ENCODE measurements at places on chromosomes 7 and 10.

DNA sequence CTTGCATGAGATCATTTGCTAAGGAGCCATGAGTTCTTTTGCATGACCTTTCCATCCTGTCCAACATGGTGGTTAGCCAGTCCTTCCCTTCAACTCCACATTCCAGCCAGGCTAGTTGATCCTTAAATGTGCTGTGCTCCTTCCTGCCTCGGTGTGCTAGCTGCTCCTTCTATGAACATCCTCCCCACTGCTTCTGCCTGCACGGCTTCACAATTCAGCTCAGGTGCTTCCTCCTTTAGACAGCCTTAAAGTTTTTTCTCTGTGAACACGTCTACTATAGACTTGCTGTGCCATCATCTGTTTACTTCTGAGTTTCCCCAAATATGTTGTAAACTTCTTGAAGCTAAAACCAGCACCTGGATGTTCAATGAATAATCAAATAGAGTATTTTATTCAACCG lies 95.5 kb downstream of the OTUD1 start:
- DNase-seq, result no peak

GRCh38 chr7:40885503-40885902 lies 750.7 kb downstream of the SUGCT start:
- DNase-seq, result no peak

GRCh38 chr7:5083311-5083711 lies 37.7 kb downstream of the RBAK start:
- DNase-seq, result no peak

DNA sequence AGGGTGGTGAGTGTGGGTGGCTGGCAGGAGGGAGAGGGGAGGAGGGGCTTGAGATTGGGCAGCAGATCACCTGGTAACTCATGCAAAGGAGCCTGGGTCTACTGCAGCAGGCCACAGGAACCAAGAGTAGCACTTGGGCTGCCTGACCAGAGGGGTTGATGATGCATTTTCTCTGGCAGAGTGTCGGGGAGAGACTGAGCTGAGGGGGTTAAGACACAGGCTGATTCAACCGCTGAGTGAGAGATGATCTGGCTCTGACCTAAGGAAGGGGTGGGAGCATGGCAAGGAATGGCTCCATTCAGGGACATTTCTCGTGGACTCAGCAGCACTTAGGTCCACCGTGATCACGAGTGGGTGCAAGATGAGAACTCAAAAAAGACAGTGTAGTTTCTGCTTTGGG lies 115.5 kb upstream of the STK17A start:
- no peak for DNase-seq

- DNase-seq, result no peak
Observed at GRCh38 chr10:61821693-61822092, 79.8 kb upstream of the ARID5B start.

- no peak for DNase-seq
Observed at GRCh38 chr10:85531706-85532105, 834.9 kb downstream of the GRID1 start.

DNA sequence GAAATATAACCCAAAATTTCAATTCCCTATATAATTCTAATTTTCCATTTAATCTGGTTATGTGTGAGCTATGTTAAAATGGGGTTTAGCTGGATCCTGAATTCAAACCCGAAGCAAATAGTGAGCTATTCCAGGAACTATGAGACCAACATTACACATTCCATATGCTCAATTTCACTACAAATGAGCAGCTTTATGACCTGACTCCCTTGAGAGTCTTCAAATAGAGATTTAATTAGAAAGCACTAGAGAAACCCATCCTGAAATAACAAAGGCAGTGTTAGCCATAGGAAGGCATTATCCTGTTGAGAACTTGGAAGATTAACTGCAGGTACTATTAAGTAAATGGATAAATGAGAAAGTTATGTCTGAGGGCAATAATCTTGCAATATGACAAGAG lies 890.0 kb downstream of the GRM8 start:
- no peak for DNase-seq

- DNase-seq, result peak; percentile 32
Observed at GRCh38 chr10:15169555-15170401, 1.3 kb upstream of the NMT2 start.

DNA sequence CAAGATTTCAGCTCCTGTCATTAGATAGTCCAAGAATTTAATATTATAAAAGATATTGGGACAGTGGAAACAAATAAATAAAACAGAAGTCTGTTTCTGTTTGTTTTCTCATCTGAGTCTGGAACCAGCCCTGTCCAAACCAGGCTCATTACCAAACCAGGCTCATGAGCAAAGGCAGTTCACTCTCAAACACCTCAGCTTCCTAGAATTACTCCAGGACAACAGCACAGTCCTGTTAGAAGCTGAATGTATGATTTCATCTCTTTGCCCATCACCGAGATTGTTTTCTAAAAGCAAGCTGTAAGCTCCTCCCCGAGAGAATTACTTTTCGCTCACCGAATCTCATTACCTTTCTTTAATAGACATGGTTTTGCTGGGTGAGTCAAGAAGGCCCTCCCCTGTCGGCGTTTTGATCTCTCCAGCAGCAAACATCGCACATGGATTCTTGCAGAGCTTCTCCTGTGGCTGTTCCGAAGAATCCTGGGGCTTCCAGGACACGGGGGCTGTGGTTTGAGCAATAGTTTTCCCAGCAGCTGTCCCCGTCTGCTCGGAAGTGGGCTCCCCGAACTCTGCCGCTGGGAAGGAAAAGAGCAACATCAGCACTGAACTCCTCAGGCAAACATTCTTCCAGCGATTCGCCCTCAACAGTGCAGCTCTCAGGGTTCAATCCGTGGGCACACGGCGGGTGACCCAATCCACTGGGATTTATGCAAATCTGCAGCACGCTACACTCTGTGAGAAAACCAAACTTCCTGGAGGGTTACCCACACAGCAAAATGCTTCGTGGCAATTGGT lies 112.5 kb downstream of the SVIL start:
- DNase-seq, result no peak

DNA sequence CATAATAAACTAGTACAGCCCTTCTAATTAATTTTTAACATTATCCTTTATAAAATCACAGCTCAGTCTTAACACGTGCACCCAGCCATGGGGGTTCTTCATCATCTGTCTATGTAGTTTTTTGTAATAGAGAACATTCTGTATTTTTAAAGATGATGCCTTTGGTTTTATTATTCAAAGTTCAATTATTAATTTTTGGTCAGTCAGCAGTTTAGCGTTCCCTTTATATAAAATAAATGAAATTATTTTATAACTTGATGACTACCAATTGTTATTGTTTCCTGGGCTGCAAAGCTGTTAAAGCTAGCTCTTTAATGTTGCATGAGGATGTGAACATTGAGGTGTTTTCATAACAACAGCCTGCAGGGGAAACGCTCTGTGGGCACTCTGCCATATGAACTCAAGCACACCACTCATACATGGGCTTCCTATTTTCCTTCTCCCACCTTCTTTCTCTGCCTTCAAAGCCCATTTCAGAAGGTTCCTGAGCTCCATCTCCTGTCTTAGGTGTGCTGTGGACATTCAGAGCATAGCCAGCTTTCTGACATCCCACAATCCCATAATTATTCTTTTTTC lies 172.0 kb upstream of the YAE1 start:
- DNase-seq, result no peak

DNA sequence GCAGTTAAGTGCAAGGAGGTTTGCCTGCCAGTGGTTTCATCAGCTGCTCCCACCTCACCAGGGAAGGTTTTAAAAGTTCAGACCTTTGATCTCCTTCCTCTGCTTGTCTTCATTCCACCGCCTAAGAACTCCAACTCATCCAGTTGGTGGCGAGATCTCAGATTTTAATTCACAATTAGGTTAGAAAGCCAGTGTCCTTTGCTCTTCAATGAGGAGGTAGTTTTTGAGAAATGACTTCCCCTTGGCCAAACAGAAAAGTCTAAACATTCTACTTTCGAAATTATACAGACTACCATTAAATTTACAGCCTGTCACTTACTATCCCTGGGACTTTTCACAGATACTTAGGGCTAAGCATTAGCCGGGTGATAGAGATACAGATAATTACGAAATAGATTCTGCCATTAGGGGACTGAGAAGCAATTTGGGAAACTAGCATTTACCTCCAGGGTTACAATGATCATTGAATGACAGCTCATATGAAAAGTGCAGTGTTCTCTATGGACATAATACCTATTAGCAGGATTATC lies 513.4 kb upstream of the GHITM start:
- DNase-seq, result no peak

DNA sequence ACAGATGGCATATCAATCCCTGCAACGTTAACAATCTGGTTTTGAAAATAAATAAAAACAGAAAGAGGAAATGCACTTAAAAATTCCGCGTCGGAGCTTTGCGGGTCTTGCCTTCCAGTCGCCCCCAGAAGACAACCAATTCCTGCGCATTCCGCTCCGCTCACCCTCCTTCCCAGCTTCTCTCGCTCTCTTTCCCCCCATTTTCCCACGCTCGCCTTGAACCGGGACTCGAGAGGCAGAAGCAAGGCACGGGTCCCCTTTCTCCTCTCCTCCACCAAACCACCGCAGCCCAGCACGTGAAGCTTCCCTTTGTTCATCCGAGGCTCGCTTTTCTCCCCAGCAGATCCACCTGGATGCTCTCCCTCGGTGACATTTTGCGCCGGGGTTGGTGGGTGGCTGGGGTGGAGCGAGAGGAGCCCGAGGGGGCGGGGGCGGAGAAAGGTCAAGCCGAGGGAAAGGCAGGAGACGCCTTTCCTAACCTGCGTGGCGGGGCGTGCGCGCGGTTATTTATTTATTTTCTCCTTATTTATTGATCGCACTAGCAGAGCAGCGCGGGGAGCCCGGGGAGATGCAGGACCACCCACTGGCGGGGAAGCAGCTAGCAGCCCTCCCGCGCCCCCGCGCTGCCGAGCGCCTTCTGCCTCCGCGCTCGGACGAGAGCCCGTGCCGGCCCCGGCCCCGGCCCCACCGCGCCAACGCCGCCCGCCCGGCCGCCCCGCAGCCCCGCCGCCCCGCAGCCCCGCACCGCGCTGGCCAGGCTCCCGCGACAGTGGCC lies at the start of gene KCND2:
Gene KCND2, plus strand, starts transcription at position 475 of the 775 bp plus-strand sequence.
- no peak for DNase-seq

- DNase-seq, result peak; percentile 25
Observed at GRCh38 chr10:50431791-50432190, 180.5 kb upstream of the ASAH2 start.

- no peak for DNase-seq
Observed at GRCh38 chr7:1290026-1290678, 57.5 kb downstream of the UNCX start.

DNA sequence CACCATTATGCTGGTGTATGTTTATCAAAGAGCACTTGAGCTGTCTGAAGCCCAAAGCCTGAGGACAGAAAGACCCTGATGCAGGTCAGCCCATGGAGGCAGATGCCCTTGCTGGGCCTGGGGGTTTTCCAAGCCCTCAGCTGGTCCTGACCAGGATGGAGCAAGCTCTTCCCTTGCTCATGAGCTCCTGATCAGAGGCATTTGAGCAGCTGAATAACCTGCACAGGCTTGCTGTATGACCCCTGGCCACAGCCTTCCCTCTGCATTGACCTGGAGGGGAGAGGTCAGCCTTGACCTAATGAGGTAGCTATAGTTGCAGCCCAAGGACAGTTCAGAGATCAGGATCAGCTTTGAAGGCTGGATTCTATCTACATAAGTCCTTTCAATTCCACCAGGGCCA lies 13.0 kb downstream of the AQP1 start:
- no peak for DNase-seq

DNA sequence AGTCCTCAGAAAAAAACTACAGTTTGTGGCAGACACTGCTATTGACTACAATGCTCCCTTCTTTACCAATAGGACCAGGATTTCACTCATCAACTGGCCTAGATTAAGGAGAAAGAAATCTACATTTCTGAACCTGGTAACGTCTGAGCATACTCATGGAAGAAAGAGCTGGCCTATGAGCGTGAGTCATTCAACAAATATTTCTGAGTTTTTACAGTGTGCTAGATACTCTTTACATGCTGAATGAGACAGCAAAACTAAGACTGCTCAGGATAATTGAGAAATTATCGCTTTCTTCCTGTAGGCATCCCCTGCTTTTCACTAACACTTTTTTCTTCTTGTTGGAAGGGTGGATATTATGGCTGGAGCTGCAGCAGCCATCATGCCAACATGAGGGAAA lies 609.7 kb downstream of the TNS3 start:
- DNase-seq, result no peak

GRCh38 chr7:693280-693679 lies 33.2 kb upstream of the DNAAF5 start:
- no peak for DNase-seq

DNA sequence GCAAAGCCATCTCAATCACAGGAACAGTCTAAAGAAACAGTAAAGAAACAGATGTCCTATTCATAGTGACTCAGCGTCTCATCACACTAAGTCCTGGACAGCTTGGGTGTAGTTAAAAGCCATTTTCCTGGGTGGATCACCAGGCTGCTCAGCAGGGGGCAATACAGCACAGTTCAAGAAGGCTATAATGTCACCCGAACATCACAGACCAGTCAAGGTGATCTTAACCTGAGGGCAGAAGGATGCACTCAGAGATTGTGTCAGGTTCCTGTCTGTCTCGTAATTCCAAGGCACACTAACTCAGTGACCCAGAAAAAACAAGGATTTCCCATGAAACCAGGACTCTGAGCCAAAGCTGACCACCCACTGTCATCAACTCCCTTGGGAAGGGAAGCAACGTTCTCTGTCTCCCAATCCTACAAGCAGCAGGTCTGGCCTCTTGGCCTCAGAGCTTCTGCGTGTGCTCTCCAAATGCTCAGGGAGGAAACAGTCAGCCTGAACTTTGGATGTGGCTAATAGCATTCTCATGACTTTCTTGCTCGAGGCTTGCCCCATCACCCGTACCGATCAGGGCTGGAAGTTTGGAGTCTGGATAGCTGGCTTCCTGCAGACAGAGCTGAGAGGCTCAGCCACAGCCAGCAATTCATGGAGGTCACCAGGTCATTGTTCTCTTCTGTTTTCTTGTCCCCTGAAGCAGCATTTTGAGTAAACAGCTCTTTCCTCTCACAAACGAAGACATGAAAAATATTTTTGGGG lies 90.4 kb upstream of the FAM171A1 start:
- no peak for DNase-seq

GRCh38 chr7:79451580-79451979 lies 1.9 kb downstream of the MAGI2 start:
- DNase-seq, result no peak

GRCh38 chr7:763762-764161 lies 36.7 kb upstream of the PRKAR1B start:
- DNase-seq, result no peak

DNA sequence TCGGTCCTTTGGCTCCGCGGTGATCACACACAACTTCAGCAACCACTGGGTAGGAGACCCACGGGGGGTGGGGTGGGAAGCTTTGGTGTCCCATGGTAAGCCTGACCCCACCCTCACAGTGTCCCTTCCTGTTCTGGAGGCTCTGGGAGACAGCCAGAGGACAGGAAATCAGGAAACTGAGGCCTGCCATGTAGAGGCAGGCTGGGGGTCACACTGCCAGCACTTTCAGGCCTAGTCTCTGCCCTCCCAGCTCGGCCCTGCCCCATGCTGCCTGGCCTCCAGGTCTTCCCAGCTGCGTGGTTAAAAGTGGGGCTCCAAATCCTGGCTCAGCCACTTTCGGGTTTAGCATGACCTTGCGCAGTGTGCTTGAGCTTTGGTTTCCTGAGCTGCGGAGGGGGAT lies 10.9 kb downstream of the AQP1 start:
- DNase-seq, result no peak

All from stimulated activated naive CD4-positive, alpha-beta T cell treated with Interleukin-2 at 50 U/mL for 16 hours (primary cell).